Glutamatergic neuron (in vitro differentiated cells): ENCODE measurements at places on chromosomes 11 and 22.

GRCh38 chr11:77821349-77821851, 456 bp downstream of the AAMDC start:
- DNase-seq = peak; percentile 28

DNA sequence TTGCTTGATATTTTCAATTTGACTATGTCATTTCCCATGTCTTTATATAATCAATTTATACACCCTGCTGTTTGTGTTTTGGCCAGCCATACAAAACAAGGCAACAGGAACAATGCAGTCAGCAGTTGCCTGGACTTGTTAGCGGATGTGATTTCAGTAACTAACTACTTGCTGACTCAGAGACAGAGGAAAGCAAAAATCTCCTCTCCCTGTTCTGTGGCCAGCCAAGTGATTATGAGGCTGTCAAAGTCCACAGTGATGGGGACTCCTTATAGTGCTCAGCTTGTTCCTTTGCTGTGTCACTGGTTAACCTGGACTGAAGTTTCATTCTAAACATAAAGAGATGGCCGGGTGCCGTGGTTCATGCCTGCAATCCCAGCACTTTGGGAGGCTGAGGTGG, 32.6 kb upstream of the APLP2 start:
- no peak for DNase-seq

DNA sequence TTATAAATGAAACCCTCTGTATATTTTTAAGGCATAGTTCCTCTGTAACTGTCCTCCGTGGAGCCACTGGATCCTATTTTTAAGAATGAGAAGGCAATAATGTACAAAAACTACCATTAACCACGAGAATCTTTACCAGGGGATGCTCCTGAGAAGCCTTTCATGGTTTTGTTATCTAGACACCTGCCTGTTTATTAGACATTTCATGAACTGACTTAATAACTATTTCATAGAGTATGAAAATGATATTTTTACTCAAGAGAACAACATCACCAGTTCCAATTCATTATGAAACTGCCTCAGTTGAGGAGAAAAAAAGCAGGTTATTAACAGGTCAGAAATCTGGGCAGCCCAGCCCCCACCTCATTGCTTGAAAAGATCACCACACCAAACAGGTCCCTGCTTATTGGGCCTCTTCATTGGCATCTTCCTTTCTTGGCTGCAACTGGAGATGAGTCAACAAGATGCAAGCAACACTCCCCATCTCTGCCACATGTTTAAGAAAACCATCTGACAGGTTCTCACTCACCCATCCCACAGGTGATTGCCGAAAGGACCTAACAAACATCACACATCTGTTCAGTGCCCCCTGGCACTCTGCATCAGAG, 27.8 kb downstream of the ETS1 start:
- DNase-seq = no peak

DNA sequence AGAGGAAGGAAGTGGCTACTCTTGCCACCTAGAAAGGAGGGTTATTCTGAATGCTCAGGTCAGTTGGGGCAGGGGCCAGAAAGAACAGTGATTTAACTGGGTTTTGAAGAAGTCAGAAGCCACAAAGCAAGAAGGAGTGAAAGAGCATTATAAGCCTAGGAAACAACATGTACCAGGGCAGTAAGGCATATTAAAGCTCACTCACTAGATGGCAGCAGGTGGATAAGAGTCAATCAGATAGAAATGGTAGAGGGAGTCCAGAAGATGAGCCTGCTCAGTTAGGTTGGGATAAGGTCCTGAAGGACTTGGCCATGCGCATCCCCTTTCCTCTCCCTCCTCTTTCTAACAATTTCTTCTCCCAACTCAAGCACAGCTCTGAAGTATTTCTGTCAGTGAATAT, 22.0 kb upstream of the PATE1 start:
- DNase-seq = no peak

DNA sequence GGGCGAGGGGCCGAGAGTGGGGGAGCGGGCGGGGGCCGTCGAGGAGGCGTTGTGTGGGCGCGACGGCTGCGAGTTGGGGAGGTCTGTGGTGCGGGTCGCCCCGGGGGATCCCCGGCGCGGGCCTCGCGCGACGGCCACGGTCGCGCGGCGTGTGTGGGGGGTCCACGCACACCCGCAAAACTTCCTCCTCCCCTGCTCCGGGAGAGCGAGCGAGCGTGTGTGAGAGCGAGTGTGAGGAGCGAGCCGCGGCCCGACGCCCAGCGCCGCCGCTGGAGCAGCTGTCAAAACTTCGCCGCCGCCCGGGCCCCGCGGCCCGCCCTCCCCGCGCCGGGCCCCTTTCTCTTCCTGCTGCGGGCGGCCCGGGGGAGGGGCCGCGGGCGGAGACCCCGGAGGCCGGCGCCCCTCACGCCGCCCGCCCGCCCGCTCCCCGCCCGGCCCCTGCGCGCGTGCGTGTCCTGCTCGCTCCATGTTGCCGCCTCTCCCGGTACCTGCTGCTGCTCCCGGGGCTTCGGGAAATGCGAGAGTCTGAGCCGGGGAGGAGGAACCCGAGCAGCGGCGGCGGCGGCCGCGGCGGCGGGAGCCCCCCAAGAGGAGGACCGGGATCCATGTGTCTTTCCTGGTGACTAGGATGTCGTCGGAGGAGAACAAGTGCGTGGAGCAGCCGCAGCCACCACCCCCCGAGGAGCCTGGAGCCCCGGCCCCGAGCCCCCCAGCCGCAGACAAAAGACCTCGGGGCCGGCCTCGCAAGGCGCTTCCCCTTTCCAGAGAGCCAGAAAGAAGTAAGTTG, 9.0 kb upstream of the CCT8L2 start:
- peak; percentile 41 for DNase-seq

DNA sequence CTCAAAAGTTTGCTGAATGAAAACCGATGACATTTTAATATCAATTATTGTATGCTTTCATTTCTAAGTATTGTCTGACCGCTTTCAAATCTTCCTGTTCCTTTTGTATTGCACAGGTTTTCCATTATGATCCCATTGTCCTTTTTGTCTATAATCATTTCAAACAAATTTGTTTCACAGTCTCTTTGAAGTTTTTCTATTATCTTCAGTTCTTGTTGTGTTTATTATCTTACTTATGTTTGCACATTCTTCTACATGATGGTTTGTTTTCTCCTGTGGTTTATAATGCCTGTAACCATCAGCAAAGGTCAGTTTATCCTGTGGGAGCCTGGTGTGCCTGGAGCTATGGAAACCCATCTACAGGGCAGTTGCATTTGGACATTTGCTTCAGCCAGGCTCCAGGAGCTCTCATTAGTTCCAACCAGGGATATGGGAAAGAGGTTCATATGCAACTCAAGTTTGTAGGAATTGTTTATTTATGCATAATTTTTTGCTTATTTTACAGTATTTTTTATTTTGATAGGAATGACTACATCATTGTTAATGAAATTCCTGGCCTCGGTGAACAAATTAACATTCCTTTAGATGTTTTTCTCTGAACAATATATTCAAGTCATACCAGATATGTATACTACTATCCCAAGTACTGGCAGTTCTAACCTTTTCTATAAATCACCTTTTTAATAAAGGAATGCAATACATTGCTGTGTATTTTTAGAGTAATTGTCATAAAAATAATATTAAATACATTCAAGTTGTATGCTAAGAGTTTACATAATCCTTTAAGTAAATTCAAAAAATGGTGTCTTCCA, 179.2 kb downstream of the SBF2 start:
- DNase-seq = no peak

GRCh38 chr11:123742724-123743120, 1.3 kb upstream of the ZNF202 start:
- DNase-seq = no peak

GRCh38 chr22:32728291-32728690, 73.2 kb upstream of the TIMP3 start:
- DNase-seq = no peak

- no peak for DNase-seq
These were observed 5.1 kb downstream of the APBB1 start for GRCh38 chr11:6413791-6414201.

- no peak for DNase-seq
These were observed 5.9 kb upstream of the PEX26 start for GRCh38 chr22:18071968-18072310.

- DNase-seq = no peak
These were observed 1.1 kb downstream of the NEAT1 start for GRCh38 chr11:65423516-65424204.

GRCh38 chr11:70642266-70642665, 243.9 kb downstream of the CTTN start:
- no peak for DNase-seq

DNA sequence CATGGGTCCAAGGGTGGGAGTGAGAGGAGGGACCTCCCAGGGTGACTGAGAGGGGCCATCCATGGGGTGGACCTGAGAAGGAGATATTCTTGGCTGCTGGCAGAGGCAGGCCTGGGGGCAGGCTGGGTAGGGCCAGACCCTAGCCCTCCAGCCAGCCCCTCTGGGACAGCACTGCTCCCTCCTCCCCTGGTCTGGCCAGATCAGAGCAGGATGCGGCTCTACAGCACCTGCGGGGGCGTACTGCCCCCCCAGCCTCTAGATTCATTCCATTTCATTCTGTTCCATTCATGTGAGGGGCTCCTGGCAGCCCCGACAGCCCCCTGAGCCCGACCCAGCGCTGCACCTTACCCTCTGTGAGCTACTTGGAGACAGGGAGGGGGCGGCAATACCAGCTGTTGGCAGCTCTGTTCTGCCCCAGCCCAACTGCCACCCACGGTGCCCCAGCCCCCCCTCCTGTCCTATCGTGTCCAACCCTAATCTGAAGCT, 34.3 kb upstream of the MYRF start:
- no peak for DNase-seq

GRCh38 chr11:4025248-4025966, 69.2 kb upstream of the RRM1 start:
- DNase-seq = no peak

GRCh38 chr11:66289548-66290329, 796 bp upstream of the YIF1A start:
- DNase-seq = no peak

GRCh38 chr11:77151804-77152509, 23.9 kb downstream of the MYO7A start:
- DNase-seq = no peak

DNA sequence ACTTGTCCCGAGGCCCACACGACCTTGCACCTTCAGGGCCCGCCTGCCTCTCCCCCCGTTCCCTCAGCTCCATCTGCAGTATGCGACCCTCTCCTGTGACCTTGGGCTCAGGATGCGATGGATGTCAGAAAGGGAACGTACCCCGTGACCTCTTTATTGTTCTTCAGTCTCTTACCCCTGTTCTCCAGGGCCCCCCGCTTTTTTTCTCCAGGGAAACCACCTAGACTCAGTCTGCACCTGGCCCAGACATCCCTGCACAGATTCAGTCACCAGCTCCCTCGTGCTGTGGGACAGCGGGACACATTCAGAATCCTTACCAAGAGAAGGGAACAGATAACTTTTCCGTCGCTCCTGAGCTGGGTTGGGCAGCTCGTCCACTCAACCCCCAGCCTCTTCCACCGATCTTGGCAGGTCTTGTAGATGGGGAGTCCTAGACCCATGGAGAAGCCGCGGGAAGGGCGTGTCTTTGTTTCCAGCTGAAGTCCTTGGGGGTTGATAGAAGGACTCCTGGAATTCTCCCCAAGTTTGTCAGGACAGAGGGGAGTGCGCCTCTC, 1.4 kb upstream of the PHOX2A start:
- DNase-seq = no peak

- DNase-seq = no peak
These were observed 49.5 kb downstream of the SBF1 start for GRCh38 chr22:50425179-50425916.

GRCh38 chr22:28714043-28714628, 27.5 kb downstream of the CHEK2 start:
- DNase-seq = no peak

GRCh38 chr11:83721263-83721662, 435.1 kb upstream of the CCDC90B start:
- no peak for DNase-seq

- DNase-seq = no peak
These were observed 30.5 kb upstream of the OR10G7 start for GRCh38 chr11:124071623-124071948.

DNA sequence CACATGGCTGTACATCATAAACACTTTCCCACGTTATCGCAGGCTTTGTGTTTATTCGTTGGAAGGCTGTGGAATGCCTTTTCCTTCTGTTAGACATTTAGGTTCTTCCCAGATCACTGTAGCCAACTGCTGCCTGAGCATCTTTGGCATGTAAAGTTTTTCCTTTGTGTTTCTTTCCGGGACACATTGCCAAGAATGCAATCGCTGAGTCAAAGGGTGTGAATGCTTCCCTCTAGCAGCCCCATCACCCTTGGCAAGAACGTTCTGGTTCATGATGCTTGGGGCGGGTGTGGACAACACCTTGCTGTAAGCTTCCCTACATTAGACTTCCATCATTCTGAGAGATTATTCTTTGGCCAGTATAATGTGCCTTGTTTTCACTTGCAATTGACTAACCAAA, 136.2 kb downstream of the OSBP2 start:
- no peak for DNase-seq
